NCI-H526 treated with DMSO at 0.1 percent for 48 hours (cell line): ENCODE measurements at places on chromosomes 7 and 10.

DNA sequence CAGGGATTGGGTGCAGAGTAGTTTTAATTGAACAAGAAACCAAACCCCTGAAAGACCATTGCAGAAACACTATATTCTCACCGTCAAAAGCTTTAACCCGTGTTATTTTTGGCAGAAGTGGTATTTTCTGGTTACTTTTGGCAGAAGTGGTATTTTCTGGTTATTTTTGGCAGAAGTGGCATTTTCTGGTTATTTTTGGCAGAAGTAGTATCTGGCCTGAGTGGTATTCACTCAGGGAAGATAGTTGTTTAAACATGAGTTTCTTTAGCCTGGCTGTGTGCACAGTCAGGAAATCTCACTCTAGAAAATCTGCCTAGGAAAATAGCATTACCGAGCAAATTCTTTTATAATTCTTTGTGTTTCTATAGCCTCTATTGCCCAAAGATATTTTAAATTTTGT lies 322.7 kb downstream of the GFRA1 start:
- no peak for DNase-seq

GRCh38 chr10:7192831-7193361 lies 217.9 kb downstream of the SFMBT2 start:
- no peak for DNase-seq

DNA sequence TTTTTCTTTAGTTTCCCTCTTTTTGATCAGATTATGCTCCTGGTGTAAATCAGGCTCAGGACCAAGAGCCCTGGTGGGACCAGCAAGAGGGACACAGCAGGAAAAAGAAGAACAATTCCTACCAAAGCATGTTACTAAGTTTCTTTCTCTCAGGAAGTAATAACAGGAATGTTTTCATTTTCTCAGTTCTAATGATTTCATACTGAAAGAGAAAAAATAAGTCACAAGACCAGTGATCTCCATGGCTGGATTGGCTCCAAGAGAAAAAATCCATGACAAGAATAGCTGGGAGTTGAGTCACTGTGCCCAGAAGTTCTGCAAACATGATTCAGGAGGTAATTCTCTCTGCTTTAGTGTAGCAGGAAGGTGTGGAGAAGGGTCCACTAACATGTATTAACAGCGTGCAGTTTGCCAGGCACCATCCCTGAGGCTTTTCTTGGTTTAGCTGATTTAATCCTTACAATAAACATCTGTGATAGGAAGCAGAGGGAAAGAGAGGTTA lies 23.8 kb upstream of the IFIT2 start:
- DNase-seq = no peak

DNA sequence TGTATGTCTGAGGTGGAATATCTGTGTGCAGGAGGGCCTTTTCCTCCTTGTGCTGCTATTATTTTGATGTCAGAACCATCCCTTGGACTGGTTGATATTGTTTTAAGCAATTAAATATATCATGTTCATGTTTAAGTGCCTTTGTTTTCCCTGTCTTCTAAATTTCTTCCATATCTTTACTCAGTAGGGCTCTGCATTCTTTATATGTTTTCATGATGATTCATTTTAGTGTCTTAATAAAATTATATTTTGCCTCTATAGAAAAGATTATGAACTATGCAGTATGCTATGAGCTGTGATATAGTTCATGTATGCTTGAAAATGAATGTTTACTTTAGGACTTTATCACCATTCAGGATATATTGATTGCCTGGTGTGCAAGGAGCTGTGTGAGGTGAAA lies 34.8 kb downstream of the AHR start:
- no peak for DNase-seq

DNA sequence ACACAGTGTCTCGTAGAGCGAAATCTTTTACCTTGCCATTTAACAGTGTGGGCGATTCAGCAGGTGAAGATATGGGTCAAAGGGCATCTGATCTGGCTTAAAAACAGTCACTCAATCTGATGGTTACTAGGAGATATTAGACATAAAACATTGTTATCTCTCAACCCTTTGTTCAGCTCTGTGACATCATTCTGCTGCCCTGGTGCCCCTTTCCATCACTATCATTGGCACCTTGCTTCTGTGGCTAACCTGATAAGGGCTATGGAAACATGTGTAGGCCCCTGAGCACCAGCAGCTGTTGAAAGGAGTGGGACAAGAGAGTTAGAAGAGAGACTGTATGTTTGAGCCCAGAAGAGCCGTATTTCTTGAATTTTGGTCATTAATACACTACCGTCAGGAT lies 650.3 kb downstream of the PHTF2 start:
- no peak for DNase-seq

DNA sequence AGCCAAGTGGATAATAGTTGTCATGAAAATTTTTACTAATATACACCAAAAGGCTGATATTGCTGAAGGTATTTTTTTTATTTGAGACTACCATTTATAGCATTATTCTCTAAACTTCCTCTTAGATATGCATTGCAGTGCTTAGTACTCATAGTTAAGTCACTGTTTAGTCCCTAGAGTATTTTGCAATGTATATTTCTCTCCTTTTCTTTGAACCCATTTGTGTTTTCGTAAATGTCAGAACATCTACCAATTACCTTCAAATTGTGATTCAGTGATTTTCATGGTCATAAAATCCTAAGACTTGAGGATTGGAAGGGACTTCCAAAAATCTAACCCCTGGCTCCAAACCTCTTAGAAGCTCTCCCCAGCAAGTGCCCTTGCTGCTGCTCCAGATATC lies 21.5 kb upstream of the CYP26C1 start:
- no peak for DNase-seq

- no peak for DNase-seq
Observed at GRCh38 chr10:79472951-79473350, 27.5 kb upstream of the ZCCHC24 start.

DNA sequence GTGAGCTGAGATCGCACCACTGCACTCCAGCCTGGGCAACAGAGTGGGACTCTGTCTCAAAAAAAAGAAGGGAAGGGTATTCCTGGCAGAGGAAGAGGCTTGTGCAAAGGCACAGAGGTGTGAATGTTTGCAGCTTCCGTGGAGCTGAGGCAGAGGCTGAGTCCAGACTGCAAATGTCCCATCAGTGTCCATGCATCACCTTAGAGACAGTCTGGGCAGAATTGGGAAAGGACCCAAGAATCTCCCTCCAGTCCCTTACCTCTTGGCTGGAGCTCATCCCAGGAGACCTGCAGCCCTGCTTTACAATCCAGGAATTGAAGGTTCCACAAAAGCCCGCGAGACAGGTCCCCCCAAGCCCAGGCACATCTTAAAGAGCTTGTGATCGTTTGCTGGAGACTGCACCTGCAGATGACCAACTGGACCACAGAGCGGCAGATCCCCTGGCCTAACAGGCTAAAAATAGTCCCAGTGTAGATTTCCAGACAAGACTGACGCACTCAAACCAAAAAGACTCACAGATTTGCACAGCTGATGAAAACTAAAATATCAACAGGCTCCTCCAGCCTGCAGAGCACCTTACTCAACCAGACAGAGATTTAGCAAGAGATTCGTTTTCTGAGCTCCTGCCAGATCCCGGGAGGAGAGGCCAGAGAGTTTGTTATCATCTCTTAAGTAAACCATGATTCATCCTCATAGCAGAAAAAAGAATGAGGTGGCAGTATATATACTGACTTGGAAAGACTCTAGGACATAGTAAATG lies 22.9 kb upstream of the NANOS1 start:
- no peak for DNase-seq

DNA sequence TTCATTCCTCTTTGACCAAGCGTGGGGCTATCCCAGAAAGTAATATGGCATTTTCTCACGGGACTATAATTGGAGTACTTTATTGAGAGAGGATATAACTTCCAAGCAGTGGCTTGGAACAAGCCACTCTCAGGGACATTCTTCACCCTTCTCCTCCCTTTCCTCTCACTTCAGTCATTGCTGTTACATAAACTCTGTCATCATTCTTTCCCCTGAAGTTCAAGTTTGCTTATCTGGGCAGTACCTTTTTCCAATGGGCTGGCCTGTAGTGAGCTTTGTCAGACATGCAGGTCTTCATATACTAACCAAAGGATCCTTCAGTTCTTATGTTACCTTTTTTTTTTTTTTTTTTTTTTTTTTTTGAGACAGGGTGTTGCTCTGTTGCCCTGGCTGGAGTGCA lies 58.7 kb upstream of the KMT2E start:
- no peak for DNase-seq

DNA sequence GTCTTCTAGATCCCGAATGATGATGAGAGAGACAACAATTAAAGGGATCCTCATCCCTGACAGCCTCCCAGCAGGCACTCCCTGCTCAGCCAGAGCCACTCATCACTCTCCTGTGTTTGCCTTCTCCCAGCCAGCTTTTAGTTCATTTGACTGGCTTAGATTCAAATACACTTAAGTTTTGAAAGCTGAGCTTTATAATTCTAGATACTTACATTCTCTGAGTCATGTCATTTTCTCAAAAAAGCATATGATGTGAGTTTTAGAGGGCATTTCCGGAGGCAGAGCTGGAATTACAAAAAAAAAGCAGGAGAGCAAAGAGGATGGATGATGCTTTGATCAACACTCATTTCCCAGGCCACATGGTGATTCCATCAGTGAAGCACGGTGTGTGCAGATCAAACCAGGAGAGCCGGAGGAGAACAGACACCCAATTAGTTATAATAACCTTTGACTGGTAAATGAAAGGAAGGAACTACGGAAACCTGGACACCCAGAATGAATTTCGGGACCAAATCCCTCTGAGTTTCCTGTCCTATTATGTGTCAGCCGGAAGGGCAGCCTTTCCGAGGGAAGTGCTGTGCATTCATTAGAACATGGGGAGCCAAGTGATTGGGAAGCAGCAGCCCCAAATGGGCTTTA lies 81.5 kb upstream of the HPS1 start:
- DNase-seq = no peak

GRCh38 chr10:2478656-2479055 lies 588.7 kb upstream of the PFKP start:
- DNase-seq = no peak

GRCh38 chr7:79285756-79286155 lies 167.7 kb downstream of the MAGI2 start:
- no peak for DNase-seq

- DNase-seq = no peak
Observed at GRCh38 chr10:77643795-77644468, 6.3 kb upstream of the KCNMA1 start.

DNA sequence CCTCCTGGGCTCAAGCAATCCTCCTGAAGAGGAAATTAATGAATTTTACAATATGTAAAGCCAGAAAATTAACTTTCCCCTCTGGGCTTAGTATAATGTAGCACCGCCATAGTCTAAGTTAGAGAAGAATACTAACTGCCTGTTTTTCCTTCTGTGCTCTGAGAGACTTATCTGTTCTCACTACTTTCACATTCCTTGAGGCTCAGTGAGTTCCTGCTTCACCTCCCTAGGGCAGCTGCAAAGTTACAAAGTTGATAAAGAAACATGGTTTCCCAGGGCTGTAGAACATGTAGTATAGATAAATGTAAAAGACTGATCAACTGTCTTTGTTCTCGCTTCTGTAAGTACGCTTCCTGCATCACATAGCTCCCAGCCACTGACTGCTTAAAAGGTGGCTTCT lies 16.0 kb upstream of the OLAH start:
- DNase-seq = no peak

DNA sequence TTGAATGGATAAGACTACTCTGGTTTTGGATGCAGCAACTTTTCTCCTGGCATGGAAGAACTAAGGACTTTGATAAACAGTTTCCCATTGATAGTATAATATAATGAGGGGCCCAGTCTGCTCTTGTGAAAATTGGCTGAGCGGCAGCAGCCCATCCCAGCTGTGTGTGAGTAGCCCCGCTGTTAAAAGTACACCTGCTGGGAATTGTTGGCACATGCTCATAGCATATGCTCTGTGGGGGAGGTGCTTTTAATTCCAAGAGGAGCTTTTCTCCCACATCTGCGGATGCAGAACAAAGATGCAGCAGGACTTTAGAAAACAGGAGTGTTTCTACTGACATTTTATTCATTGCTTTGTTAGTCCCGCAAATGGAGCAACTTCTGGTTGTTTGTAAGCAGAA lies 19.0 kb downstream of the SRI start:
- DNase-seq = peak; percentile 35

- DNase-seq = no peak
Observed at GRCh38 chr7:11931307-11931706, 99.3 kb upstream of the THSD7A start.

- no peak for DNase-seq
Observed at GRCh38 chr10:127506094-127506493, 43.0 kb upstream of the NPS start.

GRCh38 chr10:60732807-60733516 lies 45.3 kb upstream of the CDK1 start:
- DNase-seq = no peak

- DNase-seq = no peak
Observed at GRCh38 chr7:55081472-55082227, 62.8 kb downstream of the EGFR start.

GRCh38 chr7:105829681-105830322 lies 46.6 kb downstream of the ATXN7L1 start:
- no peak for DNase-seq

GRCh38 chr7:2958416-2959102 lies 85.1 kb downstream of the CARD11 start:
- DNase-seq = no peak

DNA sequence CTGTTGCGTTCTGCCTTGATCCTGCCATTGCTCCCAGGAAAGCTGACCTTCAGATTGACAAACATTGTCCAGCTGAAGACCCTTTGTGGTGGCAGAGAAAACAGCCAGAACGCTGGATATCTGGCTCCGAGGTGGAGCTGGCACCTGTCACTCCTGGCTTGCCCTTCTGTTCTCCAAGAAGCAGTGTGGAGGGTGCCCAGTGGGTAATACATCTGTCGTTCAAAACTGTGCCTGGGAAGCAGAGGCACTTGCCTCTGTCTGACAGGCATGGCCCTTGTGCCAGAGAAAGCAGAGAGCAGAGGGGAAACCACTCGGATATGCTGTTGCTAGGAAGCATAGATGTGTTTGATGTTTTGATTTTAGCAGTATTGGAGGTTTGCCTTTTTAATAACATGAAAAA lies 231.4 kb downstream of the BMPER start:
- no peak for DNase-seq

- no peak for DNase-seq
Observed at GRCh38 chr7:2042650-2043049, 190.1 kb downstream of the MAD1L1 start.

DNA sequence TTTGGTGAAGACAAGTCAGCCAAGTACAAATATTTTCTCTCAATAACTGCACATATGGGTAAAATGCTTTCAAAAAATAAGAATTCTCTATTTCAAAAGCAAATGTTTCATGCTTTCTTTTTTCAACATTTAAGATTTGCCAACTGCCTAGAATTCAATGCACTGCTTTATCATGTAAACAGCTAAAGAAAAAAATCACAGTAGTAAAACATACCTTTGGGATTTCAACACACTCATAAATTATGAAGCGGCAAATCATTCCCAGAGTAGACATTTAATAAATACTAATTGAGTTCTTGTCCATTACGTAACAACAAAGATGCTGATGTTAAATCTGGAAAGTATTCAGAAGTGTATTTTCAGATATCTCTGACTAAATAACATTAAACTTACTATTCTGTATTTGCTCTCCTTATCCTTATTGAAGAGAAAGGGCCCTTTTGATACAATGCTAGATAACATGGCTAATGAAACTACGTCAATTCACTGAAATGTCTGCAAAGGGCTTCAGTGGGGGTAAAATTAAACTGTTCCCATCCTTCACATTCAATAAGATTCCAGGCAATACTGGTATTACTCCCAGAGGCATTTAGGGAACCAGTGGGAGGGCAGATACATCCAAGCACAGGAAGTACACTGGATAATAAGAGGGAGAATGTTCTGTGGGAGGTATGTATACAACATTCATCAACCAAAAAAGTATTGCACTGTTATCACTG lies 13.9 kb downstream of the NAPEPLD start:
- no peak for DNase-seq
